ENCODE measurements at places on chromosomes 11 and 22.

GRCh38 chr11:33064866-33065265 is 25.5 kb downstream of the TCP11L1 start:
- DNase-seq: no peak

GRCh38 chr11:64870176-64870892 is 8.1 kb downstream of the EHD1 start:
- no peak for DNase-seq

DNA sequence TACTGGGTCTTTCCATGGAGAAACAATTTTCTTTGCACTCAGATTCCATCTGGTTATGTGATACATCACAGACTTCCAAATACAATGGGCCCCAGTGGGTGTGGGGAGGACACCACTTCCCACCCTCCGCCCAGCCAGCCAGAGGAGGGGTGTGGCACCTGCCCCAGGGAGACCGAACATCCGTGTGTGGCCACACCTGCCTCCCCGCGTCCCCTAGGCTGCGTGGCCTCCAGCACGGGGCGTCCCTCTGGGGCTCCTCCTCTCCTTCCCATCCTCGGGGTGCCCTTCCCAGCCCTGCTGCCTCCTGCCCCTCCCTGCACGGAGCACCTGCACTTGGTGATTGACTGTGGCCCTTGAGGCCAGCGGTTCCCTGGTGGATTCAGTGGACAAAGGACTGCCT is 49.1 kb downstream of the CERK start:
- DNase-seq: no peak

DNA sequence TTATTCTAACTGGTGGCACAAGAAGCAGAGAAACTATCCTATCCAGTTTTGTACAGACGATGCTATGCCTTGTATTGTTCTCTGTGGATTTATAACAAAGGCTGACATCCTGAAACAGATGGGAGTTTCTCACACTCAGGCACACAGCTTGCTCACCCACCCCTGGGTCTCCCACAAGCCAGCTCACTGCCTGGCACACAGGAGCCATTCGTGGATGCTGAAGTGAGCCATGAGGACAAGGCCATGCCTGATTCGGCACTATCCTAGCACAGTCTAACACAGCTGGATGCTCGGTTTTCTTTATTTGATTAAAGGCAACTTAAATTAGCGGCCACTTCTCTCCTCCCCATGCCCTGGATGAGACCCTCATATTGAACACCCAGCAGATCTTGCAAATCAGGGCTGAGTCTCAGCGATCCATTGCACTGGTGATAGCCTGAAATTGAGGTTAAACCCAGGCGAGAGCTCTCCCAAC is 25.7 kb upstream of the TMPRSS4 start:
- DNase-seq: no peak

DNA sequence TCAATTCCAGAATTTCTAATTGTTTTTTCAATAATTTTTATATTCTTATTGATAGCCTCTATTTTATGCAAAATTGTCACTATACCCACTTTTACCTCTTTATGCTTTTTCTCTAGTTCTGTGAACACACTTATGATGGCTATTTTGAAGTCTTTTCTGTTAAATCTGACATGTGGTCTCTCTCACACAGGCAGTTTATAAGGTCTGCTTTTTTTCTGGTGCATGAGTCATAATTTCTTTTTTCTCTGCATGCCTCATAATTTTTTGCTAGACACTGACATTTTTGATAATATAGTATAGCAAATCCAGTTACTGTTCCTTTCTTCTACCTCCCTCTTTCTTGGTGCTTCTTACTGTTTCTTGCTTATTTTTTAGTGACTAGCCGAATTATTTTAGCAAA is 36.0 kb downstream of the ZBTB44 start:
- no peak for DNase-seq

GRCh38 chr11:69486773-69487291 is 5.4 kb downstream of the LINC01488 start:
- no peak for DNase-seq

DNA sequence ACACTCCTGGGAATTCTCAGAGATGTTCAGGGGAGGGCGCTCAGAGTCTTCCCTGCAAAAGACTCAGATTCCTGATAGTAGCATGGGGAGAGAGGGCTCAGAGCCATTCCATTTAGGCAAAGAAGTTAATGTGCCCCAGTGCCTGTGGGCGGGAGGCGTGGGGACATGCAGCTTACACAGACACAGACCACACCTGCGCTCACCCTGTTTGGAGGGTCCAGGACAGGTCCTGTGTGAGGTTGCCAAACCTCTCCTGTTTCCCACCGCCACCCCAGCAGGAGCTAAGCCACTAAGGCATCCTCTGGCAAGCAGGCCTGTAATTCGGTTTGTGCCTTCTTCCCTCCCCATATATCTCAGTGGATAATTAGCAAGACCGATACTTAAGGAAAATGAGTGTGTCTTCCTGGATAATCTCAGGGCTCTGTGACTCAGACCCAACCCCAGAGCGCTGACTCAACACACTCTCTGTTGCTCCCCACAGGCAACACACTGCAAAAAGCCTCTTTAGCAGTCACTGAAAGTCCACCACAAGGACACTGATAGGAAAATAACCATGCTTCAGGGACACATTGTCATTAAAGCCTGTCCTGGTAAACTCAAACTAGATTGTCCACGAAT is 118.9 kb upstream of the LMO1 start:
- DNase-seq: no peak

DNA sequence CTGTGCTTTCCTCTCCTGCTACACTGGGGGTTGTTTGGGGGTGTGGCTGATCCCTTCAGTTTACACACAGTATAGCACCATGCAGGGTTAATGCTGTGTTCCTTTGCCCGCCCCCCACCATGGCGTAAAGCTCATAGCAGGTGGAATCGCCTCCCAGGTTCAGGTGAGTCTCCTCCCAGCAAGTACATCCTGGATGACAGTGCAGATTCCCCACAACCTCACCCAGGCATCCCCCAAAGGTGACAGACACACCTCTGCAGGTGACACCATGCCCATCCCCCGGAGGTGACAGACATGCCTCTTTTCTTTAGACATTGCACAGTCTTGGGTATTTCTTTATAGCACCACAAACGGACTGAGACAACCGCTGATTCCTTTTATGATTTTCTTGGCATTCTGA is 343.7 kb downstream of the BRD1 start:
- no peak for DNase-seq

DNA sequence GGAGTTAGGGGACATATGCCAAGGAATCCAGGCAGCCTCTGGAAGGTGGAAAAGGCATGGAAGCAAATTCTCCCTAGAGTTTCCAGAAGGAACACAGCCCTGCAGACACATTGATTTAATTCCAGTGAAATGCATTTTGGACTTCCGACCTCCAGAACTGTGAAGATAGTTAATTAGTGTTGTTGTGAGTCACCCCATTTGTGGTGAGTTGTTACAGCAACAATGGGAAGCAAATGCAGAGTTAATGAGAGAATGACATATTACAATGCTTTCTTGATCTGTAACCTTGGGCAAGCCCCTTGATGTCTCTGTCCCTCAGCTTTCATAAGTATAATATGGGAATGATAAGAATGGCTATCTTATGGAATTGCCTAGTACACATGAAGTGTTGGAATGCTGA is 178.7 kb downstream of the KIRREL3 start:
- DNase-seq: no peak

- DNase-seq: no peak
Measured at GRCh38 chr22:42287174-42287890, 16.9 kb upstream of the TCF20 start.

GRCh38 chr11:44576656-44577055 is 11.2 kb downstream of the CD82 start:
- DNase-seq: no peak

GRCh38 chr11:64291752-64292459 is 804 bp downstream of the KCNK4 start:
- DNase-seq: peak; percentile 13

DNA sequence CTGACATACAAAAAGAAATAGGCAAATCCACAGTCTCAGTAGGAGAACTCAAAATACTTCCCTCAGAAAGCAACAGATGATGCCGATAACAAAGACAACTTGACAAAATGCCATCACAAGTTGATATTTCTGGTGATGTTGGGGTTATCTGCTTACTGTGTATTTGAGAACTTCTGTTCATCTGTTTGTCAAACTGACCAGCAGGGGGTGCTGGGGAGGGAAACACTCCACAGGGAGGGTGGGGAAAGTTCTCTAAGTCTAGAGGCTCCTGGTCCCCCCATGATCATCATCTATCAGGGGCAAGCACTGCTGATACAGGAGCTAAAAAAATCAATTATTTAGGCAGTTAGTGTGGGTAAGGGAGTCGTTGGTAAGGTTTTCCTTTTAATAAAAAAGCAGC is 19.2 kb downstream of the GLYATL1 start:
- DNase-seq: peak; percentile 10

DNA sequence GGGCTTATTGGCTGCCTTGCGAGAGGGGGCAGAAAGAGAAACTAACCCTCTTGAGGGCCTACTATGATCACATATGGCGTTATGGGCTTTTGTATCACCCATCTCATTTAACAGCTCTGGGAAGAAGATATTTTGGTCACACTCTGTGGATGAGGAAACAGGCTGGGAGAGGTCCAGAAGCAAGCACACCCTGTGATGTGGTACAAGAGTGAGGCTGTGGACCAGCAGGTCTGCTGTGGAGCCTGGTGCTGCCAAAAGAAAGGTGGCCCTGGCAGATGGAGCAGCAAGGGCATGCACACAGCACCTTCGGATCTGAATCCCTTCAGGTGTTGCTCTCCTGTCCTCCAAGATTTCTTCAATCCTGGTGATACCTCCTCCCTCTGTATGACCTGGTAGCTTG is 64.1 kb downstream of the KCNC1 start:
- DNase-seq: no peak

- no peak for DNase-seq
Measured at GRCh38 chr11:119545978-119546915, 123.3 kb upstream of the THY1 start.

GRCh38 chr22:23152238-23153114 is 7.2 kb downstream of the RAB36 start:
- no peak for DNase-seq

GRCh38 chr11:46361283-46362155 is 14.3 kb downstream of the DGKZ start:
- DNase-seq: peak; percentile 60

DNA sequence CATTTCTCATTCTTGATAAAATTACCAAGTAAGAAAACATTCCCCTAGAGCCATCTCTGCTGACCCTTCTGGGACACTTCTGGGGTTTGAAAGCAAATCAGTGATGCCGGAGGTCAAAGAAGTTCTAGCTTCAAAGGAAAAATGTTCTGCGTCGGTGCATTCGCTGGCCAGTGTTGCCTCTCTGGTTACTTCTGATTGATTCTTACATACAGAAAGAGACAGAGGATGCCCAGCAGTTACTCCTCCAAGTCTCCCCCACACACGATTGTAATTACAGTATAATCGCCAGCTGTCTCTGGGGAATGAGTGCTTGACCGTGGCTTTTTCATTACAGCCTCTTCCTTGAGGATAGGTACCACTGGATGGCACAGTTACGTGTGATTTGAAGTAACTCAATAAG is 150.9 kb downstream of the SNX19 start:
- no peak for DNase-seq

DNA sequence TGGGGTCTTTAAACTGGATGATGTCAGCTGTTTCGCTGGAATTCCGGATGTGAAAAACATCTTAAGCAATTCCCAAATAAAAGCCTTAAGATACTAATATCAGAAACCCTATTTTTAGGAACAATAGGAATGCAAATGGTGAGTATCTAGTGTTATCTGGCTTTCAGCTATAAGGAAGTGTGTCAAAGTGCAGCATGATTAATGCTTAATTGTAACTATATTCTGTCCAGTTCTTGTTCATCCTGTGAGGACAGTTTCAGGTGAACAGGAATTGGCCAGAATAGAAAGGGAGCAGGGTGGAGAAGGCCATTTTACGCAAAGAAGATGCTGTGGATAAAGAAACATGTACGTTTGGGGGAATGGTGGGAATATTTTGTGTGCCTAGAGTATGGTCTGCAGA is 108.2 kb downstream of the RASSF10 start:
- DNase-seq: no peak

GRCh38 chr11:31810779-31811647 is at the start of gene PAX6:
TSS of gene PAX6 (minus strand) at chr11:31811322. CDS start at chr11:31806411, 4,911 bp downstream.
- DNase-seq: no peak

GRCh38 chr11:27485930-27486773 is 13.6 kb upstream of the LGR4 start:
- no peak for DNase-seq

DNA sequence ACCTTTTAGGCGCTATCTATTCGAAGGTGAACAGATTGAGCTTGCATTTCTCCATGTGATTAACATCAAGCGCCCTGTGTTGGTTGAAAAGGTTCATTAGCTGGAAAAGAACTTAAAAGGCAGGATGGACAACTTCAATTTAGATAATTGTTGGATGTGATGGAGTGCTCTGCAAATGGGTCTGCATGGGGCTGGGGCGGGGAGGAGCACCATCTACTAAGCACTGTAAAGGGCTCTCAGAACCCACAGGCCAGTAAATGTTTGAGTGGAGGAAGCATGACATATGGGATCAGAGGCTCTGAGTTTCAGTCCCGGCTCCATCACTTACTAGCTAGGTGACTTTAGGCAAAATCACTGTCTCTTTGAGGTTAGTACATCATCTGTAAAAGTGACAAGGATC is 28.2 kb downstream of the ARL14EP start:
- DNase-seq: no peak

GRCh38 chr22:32830473-32830872 is 29.0 kb downstream of the TIMP3 start:
- DNase-seq: no peak

- DNase-seq: no peak
Measured at GRCh38 chr22:42338479-42338878, 68.0 kb upstream of the TCF20 start.

- no peak for DNase-seq
Measured at GRCh38 chr11:119030029-119030328, 698 bp downstream of the SLC37A4 start.

DNA sequence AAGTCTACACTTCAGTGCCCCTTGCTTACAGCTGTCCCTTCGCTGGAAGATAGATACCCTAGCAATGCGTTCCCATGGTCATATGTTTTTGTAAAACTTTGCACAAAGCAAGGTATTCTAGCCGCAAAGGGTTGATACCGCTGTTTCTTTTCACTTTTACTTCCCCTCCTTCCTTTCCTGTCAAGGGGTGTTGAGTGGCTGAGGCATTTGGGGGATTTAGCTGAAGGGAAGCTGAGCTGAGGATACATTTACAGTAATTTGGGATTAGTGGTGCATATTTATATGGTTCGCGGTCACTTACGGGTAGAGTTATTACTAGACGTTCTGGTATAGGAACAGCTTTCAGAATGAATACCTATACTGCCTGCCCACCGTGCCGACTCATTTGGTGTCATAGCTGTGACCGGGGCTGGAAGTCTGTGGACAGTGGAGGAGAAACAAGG is 86.9 kb upstream of the WNT11 start:
- DNase-seq: no peak
